ENCODE measurements at places on chromosomes 16 and 17. TPM values are rescaled to one million over a fixed set of nuclear protein-coding genes. Genes with fewer than 3 reads are reported as not detected.

- no peak for DNase-seq
Observed at GRCh38 chr17:42321555-42321954, 33.3 kb downstream of the STAT5A start.

DNA sequence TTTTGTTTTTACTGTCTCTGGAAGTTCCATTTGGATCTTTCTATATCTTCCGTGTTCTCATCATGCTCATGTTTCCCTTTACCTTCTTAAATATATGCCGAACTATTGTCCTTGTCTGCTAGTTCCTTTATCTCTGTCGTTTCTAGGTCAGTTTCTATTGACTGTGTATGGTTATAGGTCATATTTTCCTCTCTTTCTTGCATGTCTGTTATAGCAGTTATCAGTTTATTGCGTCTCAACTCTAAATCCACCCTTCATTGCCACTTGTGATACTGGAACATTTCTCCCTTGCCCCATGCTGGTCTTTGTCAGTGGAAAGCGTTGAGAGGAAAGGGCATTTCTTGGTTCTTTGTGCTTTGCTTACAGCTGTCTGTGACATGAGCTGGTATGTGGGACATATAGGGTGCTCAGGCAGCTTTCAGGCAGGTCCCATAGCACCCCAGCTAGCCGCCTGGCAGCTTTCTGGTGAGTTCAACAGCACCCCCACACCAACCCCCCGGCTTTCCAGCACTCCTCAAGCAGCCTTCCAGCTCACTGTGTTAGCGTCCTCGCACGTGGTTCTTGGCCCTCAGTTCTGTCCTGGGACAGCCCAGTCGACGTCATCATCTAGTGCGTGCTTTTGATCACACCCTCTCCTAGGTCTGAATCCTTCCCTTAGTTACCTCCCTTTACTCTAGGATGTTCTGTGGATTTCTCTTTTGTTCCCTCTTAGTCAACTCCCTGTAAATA lies 15.4 kb upstream of the DNASE1 start:
- DNase-seq, result no peak

- DNase-seq, result no peak
Observed at GRCh38 chr17:34663714-34664113, 84.3 kb downstream of the TMEM132E start.

ACSM2A gene
- total RNA-seq, result 359 TPM

TNP2 gene
- total RNA-seq, result not detected

CMTM1 gene
- 0.98 TPM for total RNA-seq
